Vagina (tissue), 2 donors: ENCODE measurements at places on chromosomes 1 and 21. TPM values are rescaled to one million over a fixed set of nuclear protein-coding genes. Genes with fewer than 3 reads are reported as not detected.

- no peak for DNase-seq
Measured at GRCh38 chr1:64532646-64533045, 62.7 kb downstream of the CACHD1 start.

DNA sequence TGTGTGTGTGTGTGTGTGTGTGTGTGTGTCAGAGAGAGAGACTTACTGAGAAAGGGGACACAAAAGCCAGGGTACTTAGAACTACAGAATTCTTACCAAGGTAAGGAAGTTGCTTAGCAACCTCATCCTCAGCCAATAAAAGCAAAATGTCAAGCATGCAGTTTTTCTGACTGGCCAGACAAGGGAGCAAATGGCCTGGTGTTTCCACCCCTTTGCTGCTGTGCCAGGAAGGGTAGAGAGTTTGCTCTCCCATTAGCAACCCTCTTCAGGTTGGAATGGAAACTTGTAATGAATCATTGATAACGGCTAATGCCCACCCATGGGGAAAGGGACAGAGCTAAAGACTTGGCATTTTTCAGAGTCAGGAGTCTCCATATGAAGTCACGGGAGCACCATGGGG is 10.6 kb downstream of the RXRG start:
- no peak for DNase-seq

Gene TCHHL1
- total RNA-seq = not detected

Gene GPR37L1
- 0.25 TPM for total RNA-seq

DNA sequence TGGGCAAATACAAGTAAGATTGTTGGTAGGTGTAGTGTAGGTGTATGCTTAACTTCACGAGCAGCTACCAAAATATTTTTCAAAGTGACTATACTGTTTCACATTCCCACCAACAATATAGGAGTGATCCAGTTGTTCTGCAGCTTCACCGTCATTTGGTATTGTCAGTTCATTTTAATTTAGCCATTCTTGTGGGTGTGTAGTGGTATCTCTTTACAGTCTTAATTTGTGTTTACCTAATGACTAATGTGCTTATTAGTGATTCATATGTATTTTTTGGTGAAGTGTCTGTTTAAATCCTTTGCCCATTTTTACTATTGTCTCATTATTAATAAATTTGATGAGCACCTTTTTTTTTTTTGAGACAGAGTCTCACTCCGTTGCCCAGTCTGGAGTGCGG is 35.4 kb downstream of the RCSD1 start:
- no peak for DNase-seq

Gene GCSAML
- total RNA-seq = not detected

Gene AGL
- 14.0 TPM for total RNA-seq

Gene PTPRF
- total RNA-seq = 139 TPM

DNA sequence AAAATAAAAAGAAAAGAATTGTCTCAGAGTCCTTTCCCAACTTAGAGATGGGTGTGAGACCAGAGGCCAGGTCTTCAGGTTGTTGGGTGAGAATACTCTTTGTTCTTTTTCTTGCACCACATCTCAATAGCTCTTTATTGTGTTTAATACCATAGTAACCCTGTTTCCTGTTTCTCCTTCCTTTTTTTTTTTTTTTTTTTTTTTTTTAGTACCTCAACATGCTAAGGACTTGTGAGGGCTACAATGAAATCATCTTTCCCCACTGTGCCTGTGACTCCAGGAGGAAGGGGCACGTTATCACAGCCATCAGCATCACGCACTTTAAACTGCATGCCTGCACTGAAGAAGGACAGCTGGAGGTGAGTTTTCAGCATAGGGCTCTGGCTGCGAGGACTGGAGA is 24.4 kb downstream of the CELF3 start:
- no peak for DNase-seq

GRCh38 chr21:41953249-41953830 is 478 bp downstream of the C2CD2 start:
- DNase-seq = no peak

- peak; percentile 25 for DNase-seq
Measured at GRCh38 chr1:47687631-47688460, 250.0 kb downstream of the FOXD2 start.
